Activated CD4-positive, alpha-beta T cell treated with anti-CD3 and anti-CD28 coated beads for 48 hours (primary cell): ENCODE measurements at places on chromosomes 13 and 19.
A peak's percentile ranks its signal among the peaks of the same experiment; 100 is the strongest.

- DNase-seq, result no peak
These were observed 5.7 kb upstream of the PEX11G start for GRCh38 chr19:7494416-7495098.

DNA sequence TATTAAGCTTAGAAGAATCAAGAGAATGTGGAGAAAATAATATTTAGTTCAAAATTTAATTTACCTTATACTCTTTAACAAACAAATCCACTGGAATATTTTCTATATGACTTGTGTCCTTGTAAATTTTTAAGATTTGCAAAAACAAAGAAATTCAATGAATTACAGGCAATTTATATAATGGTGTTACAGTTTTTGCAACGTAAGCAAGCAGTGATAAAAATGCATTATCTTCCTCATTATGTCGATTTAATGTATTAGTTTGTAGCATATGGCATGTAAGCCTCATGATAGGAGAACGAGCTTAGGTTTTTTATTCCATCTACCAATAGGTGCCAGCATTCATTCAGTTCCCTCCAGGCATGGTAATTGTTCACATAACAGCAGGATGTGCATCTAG, 100.0 kb upstream of the PCDH9 start:
- DNase-seq, result no peak

- no peak for DNase-seq
These were observed 83.2 kb downstream of the RUBCNL start for GRCh38 chr13:46303742-46304385.

- no peak for DNase-seq
These were observed 834.1 kb upstream of the SLITRK6 start for GRCh38 chr13:86633346-86633745.

DNA sequence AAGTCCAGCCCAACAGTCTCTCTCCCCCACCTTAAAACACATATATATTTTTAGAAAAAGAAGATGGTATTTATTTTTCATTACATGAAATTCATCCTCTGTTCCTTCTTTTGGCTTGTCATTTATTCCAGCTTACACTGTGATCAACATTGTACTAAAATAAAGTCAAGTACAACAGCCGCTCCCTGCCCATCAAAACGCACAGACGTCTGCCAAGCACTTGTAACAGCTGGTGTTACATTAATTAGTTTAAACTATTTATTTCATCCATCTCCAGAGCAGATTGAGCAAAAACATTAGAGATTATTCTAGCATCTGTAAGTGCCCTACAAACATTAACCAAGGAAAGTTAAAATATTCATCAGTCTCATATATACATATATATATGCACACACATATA, 350.5 kb downstream of the DACH1 start:
- no peak for DNase-seq

DNA sequence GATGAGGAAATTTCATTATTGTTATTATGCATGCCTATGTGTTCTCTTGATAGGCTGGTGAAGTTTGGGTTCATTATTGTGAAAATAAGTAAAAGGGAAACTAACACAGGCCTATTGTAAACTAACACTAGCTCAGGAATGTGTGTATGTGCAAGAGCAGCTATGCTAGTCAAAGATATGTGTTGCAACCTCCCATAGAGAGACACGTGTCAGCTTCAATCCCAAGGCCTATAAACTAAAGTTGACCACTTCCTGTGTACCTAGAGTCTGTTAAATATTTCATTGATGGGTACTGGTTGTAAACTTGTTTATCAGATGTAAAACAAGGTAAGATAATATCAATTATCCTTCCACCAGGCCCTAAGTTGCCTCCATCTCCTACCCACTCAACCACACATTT, 44.7 kb upstream of the ZNF30 start:
- DNase-seq, result no peak

GRCh38 chr19:40387155-40387554, 2.8 kb downstream of the HIPK4 start:
- DNase-seq, result no peak

GRCh38 chr13:29284726-29285125, 310.8 kb downstream of the SLC7A1 start:
- DNase-seq, result no peak

DNA sequence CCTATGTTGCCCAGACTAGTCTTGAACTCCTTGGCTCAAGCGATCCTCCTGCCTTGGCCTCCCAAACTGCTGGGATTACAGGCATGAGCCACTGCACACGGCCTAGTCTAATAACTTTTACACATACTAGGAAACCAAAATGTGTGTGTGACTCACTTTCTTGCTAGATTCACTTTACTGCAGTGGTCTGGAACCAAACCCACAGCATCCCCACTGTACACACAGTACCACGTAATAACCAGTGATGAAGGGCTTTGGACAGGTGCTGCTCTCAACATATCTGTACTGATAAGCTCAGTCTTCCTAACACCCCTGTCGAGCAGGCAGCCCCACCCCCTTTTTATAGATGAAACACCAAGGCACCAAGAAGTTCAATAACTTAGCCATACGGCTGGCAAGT, 5.1 kb downstream of the DNMT1 start:
- DNase-seq, result peak; percentile 51

DNA sequence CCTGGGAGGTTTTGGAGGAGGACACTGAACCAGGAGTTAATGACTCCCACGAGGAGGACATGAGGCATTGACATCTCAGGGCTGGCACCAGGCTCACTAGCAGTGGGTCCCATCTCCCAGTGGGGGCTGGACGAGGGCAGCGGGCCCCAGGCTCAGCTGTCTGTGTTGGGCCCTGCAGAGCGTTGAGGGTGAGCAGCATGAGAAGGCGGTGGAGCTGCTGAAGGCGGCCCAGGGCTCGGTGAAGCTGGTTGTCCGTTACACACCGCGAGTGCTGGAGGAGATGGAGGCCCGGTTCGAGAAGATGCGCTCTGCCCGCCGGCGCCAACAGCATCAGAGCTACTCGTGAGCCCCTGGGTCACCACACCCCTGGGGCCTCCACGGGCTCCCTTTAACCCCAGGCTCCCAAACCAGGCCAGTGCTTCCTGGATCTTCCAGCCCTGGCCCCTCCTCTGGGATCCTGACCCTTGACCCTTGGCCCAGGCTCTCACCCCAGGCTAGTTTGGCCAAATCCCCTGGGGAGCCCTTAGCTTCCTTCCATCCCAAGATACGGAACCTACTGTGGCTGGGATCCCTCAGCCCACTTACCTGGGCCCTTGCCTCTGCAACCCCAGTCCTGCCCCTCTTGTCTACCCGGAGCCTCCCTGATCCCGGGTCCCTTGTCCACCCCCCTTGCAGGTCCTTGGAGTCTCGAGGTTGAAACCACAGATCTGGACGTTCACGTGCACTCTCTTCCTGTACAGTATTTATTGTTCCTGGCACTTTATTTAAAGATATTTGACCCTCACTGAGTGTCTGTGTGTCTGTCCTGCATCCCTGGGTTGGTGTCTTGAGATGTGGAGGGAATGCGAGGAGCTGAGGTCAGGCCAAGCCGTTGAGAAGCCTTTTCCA, 1.0 kb downstream of the C19orf73 start:
- DNase-seq, result no peak

- DNase-seq, result no peak
These were observed 481.4 kb downstream of the COG6 start for GRCh38 chr13:40136896-40137295.

- no peak for DNase-seq
These were observed 14.7 kb downstream of the SMARCA4 start for GRCh38 chr19:10975374-10976130.

DNA sequence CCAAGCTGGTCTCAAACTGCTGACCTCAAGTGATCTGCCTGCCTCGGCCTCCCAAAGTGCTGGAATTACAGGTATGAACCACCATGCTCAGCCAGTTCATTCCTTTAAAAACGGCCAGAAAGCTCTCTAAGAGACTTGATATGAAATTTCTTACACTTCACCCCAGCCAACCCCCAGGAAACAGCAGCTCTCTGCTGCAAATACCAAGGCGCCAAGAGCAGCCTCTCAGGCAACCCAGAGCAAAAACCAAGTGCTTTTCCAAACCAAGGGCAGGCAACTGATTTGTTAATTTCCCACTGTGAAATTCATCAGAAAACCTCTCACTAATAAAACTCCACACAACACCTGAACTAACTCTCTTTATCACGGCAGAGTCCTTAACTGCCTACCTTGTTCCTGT, 44.9 kb downstream of the LATS2 start:
- no peak for DNase-seq

GRCh38 chr13:102757006-102757405, 16.6 kb downstream of the TEX30 start:
- DNase-seq, result no peak

- DNase-seq, result no peak
These were observed 27.3 kb downstream of the IGFL1 start for GRCh38 chr19:46256855-46257254.

- peak; percentile 29 for DNase-seq
These were observed 1.1 kb upstream of the SHC2 start for GRCh38 chr19:461721-462551.

GRCh38 chr19:31641591-31641990, 292.4 kb upstream of the TSHZ3 start:
- no peak for DNase-seq

DNA sequence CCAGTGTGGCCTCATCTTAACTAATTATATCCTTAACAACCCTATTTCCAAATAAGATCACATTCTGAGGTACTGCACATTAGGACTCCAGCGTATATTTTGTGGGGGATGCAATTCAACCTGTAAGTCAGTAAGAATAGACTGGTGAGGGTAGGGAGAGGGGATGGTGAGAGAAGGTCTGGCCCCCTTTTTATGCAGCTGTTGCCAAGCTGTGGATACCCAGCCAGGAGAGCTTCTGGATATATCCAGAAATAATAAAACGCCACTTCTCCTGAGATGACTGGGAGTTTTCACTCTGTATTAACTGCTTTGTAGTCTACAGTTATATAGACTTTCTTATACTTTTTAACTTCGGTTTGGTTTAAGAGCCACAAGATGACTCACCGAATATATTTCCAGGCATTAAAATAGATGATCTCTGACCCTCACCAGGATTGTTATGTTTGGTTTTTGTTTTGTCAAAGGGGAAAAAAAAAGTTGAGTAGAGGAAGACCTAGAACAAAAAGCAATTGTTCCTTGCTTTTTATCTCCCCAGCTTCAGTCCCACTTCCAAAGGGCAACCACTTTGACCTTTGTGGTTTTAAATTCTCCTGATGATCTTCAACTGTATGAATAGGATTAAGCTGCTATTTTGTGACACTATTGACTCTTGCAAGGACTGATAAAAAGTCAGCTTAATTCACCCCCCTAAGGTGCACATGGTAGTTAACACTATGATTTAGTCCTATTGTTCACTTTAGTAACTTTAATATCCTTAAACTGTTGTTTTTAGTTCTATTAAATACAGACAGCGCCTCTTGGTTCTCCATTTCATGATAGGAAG, 3.1 kb upstream of the NEK3 start:
- no peak for DNase-seq

GRCh38 chr13:65530688-65531087, 1699.4 kb downstream of the PCDH9 start:
- no peak for DNase-seq

DNA sequence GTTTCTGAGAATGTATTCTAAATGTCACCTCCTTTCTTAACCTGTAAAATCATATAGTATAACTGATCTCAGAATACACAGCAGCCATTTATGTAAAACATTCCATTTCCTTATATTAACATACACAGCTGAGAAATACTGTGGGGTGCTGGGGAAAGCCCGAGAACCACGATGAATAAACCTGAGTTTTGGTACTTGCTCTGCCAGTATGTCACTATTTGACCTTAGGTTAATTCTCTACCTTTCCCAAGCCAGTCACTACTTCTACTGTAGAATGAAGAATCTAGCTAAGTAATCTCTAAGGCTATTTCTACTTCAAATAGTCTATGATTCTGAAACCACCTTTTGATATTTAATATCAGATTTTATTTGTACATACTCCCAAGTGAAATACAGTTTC, 173.7 kb downstream of the TBC1D4 start:
- peak; percentile 65 for DNase-seq

- no peak for DNase-seq
These were observed 26.5 kb downstream of the CEBPG start for GRCh38 chr19:33399745-33400681.

DNA sequence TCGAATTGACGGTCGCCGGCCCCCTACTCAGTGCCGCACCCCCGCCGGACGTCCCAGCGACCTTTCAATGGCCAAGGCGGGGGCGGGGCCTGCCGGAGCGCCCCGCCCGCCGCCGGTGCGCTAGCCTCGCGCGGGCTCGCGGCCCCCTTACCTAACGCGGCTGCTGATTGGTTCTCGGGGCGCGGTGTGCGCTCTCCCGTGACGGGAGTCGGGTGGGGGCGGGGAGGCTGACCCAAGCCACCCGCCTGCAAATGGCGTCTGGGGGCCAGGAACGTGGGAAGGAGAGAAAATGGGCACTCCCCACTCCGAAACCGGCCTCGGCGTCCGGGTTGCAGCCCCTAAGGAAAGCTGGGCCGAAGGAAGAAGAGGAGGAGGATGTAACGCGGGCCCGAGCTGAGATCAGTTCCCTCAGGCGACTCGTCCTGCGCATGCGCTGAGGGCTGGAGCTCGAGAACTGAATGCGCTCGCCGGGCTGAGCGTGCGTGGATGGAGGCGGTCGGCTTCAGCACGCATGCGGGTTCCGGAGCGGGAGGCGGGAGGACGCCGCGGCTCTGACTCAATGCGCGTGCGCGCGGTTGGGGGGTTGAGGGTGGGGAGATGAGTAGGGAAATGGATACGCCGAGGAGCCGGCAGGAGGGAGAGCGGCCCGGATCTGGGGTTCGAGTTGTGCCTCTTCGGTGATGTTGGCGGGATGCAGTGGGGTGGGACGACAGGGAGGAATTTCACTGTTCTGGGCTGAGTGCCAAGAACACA, at the start of gene SMG9:
Gene SMG9, minus strand, starts transcription at position 460 of the 753 bp plus-strand sequence. CDS start 4,221 bp downstream, outside the sequence.
- DNase-seq, result peak; percentile 99

- no peak for DNase-seq
These were observed 155.3 kb upstream of the ZNF507 start for GRCh38 chr19:32189956-32190706.

- no peak for DNase-seq
These were observed 147.0 kb downstream of the FGF9 start for GRCh38 chr13:21817878-21818277.

GRCh38 chr13:25920277-25920676, 131.5 kb downstream of the SHISA2 start:
- DNase-seq, result no peak

GRCh38 chr13:72884101-72884500, 102.2 kb downstream of the PIBF1 start:
- DNase-seq, result no peak

DNA sequence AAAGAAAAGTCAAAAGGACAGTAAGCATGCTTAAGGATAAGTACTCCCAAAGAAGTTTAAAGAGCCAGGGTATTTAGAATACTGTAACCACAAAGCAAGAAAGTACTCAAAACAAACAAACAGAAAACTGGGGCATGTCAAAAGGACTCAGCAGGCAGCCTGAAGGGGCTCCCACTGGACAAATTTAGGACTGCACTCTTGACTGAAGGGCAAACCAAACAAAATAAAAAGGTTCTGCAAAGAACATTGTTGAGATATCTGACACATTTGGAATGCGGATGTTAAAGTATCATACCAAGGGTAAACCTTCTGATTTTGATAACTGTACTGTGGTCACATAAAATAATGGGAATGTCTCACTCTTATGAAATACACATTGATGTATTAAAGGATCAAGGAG, 157.4 kb downstream of the TNFSF13B start:
- no peak for DNase-seq
